ENCODE measurements at places on chromosomes 4 and X.

- peak; percentile 25 for DNase-seq
Measured at GRCh38 chrX:48945517-48946348, 11.7 kb downstream of the OTUD5 start.

- DNase-seq, result no peak
Measured at GRCh38 chr4:67929426-67929825, 33.9 kb downstream of the TMPRSS11A start.

- DNase-seq, result no peak
Measured at GRCh38 chrX:104172788-104173187, 6.5 kb downstream of the FAM199X start.

DNA sequence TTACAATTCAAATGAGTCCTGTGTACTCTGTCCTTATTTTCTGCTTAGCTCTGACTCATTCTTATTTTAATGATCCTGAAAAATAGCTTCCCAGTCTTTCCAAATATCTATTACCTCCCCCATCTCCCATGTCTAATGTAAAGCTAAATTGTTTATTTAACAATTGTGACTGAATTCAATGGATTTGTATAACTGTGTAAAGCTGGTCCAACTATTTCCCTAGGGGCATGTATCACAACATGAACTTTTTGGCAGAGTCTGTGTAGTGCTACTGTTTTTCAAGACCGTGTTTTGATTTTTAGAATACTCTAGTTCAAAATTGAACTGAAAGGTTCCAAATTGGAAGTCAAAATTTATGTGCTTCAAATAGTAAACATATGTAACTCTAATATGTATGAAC is 67.8 kb downstream of the SPCS3 start:
- no peak for DNase-seq

DNA sequence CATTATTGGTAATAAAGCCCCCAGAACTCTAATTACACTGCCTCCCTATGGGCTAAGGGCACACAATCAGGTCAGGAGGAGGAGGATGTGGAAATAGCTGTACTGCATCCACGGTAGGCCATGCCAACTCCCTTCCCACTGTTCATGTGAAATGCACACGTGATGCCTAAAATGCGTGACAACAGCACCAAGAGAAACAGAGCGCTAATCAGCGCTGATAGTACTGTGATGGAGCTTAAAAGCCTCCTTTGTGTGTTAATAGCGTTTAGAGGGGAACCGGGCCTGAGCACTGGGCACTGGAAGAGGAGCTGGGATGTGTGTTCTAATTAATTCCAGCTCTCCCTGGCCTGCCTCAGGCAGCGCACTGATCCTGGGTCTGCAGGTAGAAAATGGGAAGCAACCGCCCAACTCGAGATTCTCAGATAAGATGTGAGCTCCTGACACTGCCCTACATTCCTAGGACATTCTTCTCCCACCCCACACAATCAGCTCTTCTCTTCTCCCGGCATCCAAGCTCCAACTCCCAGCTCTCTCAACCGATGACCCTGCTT is 12.9 kb downstream of the DCTD start:
- DNase-seq, result no peak

DNA sequence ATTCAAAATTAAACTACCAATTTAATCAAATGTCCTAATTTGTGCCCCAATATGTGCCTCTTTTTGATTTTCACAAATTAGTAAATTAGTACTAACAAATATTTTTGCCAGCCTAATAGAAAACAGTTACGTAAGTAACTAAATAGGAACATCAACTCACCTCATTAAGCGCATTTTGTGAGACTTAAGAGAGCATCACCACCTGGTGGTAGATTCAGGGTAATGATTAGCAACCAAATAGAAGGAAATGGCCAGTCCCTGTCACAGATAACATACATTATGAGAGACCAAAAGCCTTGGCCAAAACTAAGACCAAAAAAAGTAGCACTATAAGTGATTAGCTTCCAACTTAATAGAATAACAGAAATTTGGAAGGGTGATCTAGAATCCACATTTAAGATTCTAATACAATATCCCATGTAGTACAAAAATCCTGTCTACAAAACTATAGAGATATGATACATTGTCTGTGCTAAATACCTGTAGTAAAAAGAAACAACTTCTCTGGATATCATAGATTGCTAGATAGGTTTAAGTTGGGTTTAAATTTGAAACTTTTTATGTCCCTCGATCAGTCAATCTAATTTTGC is 46.7 kb downstream of the C4orf46 start:
- peak; percentile 4 for DNase-seq

DNA sequence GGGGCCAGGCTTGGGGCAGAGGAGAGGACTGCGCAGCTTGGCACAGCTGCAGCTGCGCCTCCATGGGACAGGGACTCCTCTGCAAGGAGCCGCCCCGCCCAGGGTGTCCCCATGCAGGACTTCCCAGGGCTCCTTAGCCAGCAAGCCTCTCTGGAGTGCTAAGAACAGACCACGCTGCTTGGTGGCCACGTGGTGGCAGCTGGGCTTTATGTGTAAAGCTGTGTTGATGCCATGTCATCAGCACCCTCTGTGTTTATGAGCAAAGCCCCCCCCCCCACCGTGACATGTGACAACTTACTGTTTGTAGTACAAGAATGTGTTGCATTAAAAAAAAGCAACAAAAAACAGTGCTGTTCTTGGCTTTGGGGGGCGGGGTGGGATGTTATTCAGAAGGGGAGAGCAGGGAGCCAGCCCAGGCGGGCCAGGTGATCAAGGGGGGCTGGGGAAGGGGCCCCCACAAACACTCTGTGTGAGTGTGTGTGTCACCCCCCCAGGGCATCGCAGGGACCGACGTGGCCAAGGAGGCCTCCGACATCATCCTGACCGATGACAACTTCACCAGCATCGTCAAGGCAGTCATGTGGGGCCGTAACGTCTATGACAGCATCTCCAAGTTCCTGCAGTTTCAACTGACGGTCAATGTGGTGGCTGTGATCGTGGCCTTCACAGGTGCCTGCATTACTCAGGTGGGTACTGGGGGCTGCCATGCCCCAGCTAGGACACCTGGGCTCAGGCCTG is 40.3 kb downstream of the ATP2B3 start:
- DNase-seq, result no peak

- peak; percentile 61 for DNase-seq
Measured at GRCh38 chrX:19382555-19383145, 38.9 kb downstream of the PDHA1 start.

GRCh38 chr4:13888112-13888511 is 260.6 kb upstream of the BOD1L1 start:
- DNase-seq, result no peak

DNA sequence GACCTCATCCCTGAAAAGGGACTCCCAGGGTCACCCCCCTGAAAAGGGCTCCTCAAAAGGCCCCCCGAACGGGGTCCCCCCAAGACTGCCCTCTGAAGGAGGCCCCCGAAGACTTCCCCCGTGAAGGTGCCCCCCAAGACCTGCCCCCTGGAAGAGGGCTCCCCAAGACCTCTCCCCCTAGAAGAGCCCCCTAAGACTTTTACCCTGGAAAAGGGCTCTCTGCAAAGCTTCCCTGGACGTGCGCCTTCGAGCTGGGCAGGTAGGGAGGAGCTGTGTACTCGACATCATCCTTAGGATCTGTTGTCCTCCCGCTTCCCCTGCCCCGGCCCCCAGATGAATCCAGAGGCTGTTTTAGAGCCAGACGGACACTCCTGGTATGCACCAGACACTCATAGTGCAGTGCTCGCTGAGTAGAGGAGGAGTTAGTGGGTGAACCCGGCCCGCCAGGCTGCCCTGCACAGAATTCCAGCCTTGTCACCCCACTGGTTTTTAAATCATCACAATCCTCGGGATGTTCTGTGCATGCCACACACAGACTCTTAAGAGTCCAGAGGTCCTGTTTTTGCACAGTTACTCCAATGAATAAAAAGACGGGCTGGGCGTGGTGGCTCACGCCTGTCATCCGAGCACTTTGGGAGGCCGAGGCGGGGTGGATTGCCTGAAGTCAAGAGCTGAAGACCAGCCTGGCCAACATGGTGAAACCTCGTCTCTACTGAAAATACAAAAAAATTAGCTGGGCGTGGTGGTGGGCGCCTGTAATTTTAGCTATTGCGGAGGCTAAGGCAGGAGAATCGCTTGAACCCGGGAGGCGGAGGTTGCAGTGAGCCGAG is 5.7 kb upstream of the SLC25A6 start:
- no peak for DNase-seq

GRCh38 chr4:25103418-25103817 is 56.8 kb downstream of the SEPSECS start:
- DNase-seq, result no peak
